ENCODE measurements at places on chromosomes 2 and 18.

GRCh38 chr2:234128606-234129005 is 78.1 kb downstream of the SPP2 start:
- no peak for DNase-seq

DNA sequence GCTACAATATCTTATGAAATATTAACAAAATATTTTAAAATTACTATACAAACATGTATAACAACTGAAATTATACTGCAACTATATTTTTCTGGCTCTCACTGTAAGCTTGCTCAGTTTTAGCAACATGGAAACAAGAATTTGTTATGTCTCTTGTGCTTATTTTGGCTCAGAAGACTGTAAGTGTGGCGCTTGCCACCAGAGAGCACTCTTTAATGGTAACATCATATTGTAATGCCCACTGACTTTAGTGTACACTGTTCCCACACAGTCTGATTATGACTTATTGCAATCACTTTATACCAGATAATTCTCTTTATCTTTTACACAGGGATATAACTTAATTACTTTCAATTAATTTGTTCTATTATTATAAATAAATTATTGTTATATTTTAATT is 1500.6 kb upstream of the TMEFF2 start:
- no peak for DNase-seq

DNA sequence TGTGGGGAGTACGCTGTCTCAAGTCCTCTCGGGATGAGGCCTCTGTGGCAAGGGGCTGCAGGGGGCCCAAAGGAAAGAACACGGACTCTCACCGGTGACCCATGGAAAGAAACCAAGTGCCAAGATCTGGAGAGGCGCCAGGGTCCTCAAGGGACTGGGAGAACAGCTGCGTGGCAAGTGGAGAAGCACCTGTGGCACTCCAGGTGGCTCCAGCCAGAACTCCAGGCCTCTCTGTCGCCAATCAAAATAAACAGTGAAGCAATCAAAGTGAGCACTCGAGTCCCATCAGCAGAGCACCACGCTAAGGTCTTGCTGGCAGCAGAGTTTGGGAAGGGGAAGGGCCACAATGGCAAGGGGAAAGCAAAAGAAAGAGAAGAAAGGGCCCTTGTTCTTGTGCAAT is 54.7 kb downstream of the BCL2 start:
- DNase-seq: no peak

GRCh38 chr18:63025251-63026090 is 294.1 kb downstream of the BCL2 start:
- no peak for DNase-seq

- no peak for DNase-seq
These were observed 220.9 kb downstream of the DYSF start for GRCh38 chr2:71674158-71674851.

DNA sequence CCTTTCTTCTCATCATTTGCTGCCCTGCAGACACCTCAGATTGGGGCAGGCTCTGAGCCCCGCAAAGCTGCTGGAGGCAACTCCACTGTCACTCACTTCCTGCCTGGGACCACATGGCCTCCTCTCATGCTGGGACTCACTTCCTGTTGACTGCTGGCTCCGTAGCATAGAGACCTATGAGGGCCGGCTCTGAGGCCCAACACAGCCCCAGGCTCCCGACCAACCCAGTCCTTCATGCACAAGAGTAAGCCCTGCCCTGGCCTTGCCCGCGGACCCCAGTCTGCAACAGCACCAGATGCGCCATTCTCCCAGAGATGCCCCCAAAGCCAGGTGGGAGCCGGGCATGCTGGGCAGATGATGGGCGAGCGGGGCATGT is 55.7 kb downstream of the DNMT3A start:
- DNase-seq: no peak

DNA sequence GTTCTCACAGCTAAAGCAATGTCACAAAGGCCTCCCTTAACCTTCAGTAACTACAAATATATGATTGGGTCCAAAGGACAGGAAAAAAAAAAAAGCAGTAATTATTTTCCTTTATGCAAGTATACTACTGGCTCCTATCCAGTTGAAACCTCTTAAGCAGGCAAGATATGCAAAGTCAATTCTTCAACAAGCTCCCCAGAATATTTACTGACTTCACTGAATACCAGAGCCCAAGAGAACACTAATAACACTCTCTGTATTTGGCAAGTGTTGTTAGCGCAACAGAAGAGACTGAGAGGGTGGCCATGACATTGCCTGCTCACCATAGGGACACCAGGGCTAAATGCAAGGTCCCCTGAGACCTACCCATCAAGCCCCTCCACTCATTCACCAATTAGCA is 74.5 kb downstream of the AP1S3 start:
- no peak for DNase-seq

DNA sequence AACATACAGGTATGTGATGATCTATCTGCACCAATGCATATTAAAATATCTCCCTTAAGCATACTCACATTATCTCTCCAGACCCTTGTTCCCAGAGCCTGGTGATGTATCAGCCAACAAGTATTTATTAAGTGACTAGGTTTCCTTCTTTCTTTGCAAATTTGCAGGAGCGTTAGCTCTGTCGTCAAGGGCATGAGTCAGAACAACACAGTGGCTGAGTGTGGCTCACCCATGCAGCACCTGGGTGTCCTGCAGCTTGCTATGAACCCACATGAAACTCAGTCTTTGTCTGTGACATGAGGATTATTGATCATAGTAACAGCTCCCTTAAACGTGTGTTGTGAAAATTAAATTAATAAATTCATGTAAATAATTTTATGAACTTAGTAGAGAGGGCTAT is 96.6 kb downstream of the PIEZO2 start:
- DNase-seq: no peak

- no peak for DNase-seq
These were observed 1.9 kb downstream of the TTL start for GRCh38 chr2:112483831-112484230.

GRCh38 chr2:113060396-113060795 is 1.4 kb downstream of the IL36RN start:
- no peak for DNase-seq

DNA sequence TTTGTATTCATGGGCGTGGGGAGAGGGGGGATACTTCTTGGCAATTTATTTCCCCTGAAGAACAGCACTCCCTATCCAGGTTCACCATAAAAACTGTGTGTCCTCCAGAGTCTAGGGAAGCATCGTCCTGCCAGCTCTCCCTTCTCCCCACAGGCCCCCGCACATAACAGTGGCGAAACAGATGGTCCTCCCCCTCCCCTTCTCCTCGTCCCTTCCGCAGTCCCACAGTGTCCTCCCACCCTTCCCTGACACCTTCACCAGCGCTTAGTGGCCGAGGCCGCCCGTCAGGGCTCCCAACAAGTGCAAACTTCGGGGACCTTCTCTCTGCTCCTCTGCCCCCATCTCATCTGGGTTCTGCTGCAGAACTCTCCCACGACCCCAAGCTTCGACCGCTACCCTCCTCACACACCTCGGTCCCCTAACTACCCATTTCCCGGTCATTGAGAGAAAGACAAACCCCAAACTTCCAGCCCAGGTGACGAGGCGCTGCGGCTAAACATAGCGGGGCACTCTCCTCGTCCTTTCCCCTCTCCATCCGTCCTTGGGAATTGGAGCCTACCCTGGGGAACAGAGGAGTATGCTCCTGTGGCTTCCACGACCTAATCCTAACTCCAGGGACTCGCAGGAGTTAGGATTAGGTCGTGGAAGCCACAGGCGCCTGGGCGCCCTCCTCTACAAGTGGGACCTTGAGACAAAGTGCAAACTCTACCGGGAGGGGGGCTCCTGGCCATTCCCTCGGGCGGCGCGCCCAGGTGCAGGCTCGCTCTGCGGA is 971 bp downstream of the ZNF385B start:
- no peak for DNase-seq

DNA sequence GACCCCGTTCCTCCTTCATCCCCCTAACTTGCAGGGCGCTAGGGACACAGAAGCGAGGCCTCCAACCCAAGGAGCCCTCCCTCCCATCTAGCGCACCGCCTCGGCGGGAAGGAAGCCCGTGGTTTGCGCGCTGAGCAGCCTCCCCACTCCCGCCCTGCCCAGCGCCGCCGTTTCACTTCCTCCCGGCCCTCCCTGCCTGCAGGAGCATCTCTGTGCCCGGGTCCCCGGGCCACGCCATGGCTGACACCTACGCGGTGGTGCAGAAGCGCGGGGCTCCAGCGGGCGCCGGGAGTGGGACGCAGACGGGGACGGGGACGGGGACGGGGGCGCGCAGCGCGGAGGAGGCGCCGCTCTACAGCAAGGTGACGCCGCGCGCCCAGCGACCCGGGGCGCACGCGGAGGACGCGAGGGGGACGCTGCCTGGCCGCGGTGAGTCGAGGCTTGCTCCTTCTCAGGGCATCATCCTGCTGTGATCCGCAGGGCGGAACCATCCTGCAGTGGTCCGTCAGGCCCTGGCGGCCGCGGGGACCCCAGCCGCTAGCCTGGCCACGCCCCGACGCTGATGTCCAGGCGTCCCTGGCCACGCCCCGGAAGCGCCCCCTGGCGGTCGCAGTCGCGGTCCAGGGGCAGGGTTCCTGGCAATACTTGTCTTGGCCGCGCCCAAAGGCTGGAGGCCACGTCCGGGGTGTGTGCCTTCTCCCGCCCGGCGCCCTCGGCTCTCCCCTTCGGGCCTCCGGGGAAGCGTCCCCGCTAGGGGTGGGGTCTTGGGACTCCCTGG is 16.4 kb downstream of the PTPN18 start:
- DNase-seq: no peak

- DNase-seq: no peak
These were observed 63.7 kb downstream of the IL1R2 start for GRCh38 chr2:102055346-102055990.

GRCh38 chr2:216024779-216025336 is 11.5 kb upstream of the MREG start:
- no peak for DNase-seq

DNA sequence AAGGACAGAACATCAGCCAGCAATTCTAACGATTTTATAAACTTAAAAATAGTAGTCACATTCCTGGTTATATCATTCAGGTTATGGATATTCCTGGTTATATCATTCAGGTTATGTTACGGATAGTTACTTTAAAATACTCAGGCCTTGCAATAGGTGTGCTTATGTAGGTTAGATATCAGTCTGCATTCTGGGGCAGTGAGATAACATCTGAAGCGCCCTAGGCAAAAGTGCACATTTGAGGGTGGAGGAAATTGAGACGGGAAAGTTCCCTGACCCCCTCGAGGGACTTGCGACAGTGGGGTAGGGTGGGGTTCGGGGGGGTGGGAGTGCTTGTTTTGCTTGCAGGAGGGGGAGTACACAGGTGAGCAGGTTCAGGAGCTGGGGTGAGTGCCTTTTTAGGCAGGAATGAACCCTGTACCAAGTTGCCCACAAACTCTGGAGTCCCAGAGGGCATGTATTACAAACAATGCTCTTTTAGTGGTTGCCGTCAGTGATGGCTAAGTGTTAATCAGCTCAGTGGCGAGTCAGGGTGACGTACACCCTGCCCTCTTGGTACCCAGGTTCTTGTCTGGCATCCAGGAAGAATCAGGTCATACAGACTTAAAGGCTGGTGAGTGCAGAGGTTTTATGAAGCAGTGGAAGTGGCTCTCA is 31.8 kb downstream of the CREG2 start:
- DNase-seq: no peak

DNA sequence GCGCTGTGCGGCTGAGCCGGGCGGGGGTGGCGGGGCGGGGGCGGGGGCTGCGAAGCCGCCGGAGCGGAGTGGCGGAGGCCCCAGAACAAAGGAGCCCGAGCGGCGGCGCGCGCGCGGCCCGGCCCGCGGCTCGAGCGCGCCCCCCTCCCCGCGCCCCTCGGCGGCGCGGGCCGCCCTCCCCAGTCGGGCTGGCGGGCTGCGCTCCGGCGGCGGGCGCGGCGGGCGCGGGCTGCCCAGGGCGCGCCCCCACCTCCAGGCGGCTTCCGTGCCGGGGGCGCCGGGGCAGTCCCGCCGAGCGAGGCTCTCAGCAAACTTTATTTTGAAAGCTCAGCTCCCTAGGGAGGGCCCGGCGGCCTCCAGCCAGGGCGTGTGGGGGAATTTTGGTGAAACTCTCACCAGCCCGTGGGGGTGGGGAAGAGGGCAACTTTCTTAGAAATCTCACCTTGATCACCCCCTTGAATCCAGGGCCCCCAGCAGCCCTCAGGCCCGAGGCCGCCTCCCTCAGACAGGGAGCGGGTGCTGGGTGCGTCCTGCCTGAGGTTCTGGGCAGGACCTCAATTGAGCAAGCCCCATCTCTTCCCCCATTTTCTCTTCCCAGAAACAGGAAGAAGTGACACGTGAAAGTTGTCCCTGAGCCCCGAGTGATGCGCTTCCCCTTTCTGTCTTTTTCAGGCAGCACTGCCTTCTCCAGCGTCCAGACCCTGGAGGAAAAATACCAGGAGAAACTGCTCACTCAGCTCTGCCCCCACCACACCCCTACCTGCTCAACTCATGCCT is 786 bp downstream of the TET3 start:
- DNase-seq: no peak

DNA sequence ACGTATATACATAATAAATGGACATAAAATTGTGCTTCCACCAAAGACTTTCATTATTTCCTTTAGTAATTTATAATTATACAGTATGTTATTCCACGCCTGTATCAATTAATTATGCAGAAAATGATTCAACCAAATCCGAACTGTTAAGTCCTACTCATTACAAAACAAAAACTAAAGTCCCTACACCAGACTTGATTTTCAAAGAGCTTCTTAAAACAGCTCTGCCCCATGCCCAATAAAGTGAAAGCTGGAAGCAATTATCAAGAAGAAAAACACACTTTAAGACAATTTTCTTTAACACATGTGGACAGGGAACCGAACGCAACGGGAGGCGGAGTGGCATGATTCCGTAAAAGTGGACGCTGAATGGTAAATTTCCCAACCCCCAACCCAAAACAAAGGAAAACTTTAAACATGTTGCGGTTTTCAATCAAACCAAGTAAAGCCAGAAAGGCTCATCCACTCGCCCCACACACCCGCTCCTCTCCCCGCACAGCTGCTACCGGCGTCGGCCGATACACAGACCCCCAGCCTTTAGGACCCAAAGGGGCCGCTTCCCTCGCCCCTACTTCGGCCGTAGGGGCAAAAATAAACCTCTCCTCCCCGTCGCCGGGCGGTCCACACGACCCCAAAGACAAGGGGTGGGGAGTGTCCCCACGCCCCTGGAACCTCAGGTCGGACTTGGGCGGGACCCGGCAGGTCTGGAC is 705 bp downstream of the YES1 start:
- no peak for DNase-seq

- no peak for DNase-seq
These were observed 21.5 kb downstream of the GPR155 start for GRCh38 chr2:174465327-174465726.

- no peak for DNase-seq
These were observed 30.7 kb upstream of the TMEM247 start for GRCh38 chr2:46448641-46449040.

Data from stimulated activated CD4-positive, alpha-beta T cell treated with anti-CD3 and anti-CD28 coated beads, Interleukin-1b, Interleukin-23, amount 100 ng/mL, for 1 hour (primary cell).